ENCODE measurements at places on chromosomes 13 and 19.

DNA sequence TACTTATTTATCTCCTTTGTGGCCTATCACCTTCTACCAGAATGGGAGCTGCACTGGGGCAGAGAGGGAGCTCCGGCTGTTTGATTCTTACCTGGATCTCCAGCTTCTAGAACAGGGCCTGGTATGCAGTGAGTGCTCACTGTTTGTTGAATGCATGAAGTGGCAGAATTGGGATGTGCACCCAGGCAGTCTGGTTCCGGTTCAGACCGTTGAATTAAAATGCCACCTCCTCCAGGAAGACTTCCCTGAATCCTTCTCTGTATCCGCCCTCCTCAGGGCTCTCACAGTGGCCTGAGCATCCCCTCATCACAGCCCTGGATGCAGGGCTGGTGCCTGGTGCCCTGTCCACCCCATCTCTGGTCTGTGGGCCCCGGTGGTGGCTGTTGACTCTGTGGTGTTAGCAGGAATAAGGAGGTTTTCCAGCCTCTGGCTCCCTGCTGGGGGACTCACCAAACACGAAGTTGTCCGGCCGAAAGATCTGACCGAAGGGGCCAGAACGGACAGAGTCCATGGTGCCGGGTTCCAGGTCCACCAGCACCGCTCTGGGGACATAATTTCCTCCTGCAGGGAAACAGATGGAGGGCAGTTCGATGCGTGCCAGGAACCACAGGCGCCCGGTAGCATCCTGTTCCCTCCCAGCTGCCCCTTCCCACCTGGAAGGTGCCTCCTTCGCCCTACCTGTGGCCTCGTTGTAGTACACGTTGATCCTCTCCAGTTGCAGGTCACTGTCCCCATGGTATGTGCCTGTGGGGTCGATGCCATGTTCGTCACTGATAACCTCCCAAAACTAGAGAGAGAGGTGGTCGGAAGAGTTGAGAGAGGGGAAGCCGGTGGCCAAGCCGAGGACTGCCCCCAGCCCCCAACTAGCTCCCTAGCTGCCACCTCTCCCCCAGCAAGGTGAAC is 1.0 kb downstream of the TUBB4A start:
- DNase-seq: peak; percentile 90

DNA sequence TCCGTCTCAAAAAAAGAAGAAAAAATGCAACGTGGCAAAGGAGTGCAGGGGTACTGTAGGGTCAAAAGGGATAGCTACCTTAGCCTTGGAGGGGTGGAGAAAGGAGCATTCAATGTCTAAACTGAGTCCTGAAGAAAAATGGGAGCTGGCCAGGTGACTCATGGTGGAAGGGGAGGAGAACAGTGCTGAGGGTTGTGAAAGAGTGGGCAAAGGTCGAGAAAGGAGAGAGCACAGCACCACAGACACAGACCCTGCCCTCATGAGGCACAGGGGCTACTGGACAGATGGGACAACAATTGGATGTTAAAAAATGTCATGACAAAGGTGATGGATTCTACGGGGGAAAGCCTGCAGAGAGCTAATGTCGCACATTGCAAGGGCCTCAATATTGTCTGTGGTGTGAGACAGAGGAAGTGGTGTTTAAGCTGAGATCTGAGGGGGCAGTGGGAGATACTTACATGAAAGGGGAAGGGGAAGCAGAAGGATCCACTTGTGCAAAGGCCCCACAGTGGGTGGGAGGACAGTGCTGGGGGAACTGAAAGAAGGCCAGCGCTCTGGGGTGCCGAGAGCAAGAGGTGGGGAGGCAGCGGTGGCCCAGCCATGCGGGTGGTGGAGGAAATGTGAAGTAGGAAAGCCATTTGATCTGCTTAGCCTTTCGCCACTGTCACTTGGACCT is 42.9 kb upstream of the URAD start:
- DNase-seq: no peak

DNA sequence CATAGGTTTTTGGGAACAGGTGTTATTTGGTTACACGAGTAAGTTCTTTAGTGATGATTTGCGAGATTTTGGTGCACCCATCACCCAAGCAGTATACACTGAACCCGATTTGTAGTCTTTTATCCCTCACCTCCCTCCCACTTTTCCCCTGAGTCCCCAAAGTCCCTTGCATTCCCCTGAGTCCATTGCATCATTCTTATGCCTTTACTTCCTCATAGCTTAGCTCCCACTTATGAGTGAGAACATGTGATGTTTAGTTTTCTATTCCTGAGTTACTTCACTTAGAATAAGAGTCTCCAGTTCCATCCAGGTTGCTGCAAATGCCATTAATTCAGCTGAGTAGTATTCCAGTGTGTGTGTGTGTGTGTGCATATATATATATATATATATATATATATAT is 97.2 kb upstream of the EDNRB start:
- no peak for DNase-seq

DNA sequence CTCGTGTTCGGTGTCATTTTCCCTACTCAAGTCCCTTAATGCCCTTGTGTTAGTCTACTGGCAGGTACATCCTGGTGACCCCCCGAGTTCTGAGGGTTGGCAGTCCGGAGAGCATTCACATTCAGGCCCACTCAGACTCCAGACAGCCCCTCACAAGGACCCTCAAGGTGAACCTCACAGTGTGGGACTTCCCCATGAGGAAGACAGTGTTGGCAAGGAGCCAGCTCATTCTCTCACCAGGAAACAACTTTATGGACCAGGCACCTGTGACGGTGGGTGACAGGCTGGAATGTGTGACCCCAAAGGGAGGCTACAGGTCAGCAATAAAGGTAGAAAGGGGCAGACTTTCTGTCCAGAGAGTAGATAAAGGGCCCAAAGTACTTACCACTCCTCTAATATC is 24.5 kb downstream of the RDH8 start:
- DNase-seq: no peak

DNA sequence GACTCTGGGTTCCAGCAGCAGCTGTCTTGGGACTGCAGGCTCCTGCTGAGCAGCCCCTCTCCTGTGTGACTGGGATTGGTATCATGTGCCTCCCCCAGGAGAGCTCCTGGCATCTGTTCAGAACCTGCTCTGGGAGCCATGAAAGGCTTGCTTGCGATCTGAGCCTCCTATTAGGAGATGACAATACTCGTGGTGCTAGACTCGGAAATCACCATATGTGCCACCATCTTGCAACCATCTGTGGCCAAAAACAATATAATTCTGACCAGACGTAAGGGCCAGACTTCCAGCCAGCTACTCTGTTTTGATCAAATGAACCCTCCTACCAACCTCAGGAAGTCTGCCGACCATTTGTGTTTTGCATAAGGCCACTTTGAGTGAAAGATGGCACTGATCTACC is 484.7 kb downstream of the IRS2 start:
- DNase-seq: peak; percentile 3

DNA sequence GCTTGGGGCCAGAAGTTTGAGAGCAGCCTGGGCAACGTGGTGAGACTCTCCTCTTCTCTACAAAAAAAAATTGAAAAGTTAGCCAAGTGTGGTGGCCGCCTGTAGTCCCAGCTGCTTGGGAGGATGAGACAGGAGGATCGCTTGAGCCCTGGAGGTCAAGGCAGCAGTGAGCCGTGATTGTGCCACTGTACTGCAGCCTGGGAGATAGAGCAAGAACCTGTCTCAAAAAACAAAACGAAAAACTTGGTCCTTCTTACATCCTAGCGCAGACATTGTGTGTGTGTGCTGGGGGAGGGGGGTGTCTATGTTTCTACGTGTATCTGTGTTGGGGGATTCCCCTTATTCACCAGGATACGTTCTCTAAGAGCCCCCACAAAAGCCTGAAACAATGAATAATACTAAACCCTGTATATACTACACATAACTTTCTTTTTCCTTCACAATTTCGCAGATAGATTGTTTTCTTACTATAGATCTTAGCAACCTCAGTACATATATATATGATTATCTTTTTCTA is 7.9 kb downstream of the AXL start:
- DNase-seq: no peak

GRCh38 chr19:40279761-40280607 is 5.2 kb downstream of the AKT2 start:
- DNase-seq: no peak

GRCh38 chr13:22311734-22312404 is 641.0 kb downstream of the FGF9 start:
- no peak for DNase-seq

Data from cerebellar cortex (tissue), 1 donor.